ELR (cell line): ENCODE measurements at places on chromosomes 4 and X.

DNA sequence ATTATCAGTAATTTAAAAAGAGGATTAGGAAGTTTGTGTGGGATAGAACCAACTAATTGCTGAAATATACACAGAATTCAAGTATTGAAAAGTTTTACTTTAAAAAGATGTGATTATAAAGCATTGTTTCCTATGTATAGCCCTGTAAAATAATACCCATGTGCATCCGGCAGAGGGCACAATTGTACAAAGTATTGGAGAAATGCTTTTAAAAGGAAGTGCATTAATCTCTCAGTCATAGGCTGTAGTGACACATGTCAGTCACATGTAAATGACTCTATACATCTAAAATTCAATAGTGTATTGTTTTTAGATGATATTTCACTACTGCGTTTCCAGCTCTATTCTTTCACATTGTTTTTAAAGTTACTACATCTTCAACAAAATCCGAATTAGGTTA is 9.7 kb upstream of the GEMIN8 start:
- DNase-seq: peak; percentile 52

GRCh38 chrX:118177708-118178107 is 61.1 kb upstream of the KLHL13 start:
- DNase-seq: no peak

DNA sequence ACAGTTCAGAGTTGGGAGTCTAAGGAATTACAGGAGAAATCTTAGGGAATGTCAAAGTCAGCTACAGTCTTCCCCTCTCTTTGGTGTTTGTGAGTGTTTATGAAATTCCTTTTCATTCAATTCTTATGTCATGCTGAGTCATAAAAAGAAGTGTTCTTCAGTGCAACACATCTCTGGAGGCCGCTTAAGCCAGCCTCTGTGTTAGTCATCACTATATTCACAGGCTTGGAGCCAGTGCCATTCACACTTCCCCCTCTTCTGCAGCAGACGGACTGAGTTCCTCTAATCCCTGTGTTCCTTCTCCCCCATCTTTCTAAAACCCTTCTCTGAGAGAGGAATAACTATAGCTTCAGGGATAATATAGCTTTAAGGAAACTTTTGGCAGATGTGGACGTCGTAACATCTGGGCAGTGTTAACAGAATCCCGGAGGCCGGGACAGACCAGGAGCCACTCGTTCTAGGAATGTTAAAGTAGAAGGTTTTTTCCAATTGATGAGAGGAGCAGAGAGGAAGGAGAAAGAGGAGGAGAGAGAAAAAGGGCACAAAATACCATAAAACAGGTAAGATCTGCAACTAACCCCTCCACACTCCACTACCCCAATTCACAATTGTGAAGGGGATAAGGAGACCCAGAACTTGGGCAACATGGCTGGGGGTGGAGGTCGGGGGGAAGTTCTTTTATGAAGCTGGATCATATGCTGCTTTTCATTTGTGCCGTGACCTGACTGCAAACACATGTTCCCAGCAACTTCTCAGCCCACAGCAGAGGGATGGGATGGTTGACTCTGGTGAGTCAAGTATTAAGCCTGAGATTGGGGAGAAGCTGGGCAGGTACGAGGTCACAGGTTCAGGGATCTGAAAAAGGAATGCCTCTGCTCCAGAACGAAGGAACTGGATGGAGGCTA is at the start of gene SRPX2:
SRPX2 (plus strand) TSS at position 244 of the 905 bp plus-strand sequence. CDS start 2,124 bp downstream, outside the sequence.
- DNase-seq: peak; percentile 92

- no peak for DNase-seq
Measured at GRCh38 chrX:56429581-56429980, 133.8 kb upstream of the UBQLN2 start.

- DNase-seq: no peak
Measured at GRCh38 chr4:14874990-14875389, 127.3 kb upstream of the CPEB2 start.

GRCh38 chr4:109177096-109177810 is 125.2 kb downstream of the COL25A1 start:
- no peak for DNase-seq

- DNase-seq: no peak
Measured at GRCh38 chr4:101191302-101192098, 155.8 kb downstream of the PPP3CA start.

DNA sequence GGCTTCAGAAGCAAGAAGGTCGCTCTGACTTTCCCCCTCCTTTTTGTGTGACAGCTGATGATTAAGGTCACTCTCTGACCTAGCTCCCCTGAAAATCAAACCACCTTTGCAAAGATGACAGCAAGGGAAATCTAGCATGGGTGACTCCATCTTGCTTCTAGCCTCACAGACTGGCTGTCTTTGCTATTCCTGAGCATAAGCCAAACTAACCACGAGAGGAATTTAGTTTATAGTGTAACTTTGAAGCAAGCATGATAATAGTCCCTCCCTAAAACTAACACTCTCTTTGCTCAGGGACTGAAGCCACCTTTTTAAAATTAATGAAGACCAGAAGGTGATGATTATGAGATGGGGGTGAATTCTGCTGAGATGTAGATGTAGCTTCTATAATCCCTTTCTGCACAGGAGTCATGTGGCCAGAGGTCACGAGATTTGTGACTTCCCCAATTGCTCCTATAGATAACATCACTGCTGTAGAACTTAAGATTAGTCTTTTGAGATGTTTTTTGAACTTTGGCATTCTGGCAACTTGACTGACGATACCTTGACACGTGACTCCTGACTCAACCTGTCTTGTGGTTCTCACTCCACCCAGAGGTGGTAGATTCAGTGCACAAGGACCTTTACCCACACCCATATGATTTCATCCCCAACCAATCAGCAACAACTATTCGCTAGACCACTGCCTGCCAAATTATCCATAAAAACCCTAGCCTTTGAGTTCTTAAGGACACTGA is 14.9 kb upstream of the PDE5A start:
- no peak for DNase-seq
